EH (cell line): ENCODE measurements at places on chromosomes 13 and 19.

- peak; percentile 40 for DNase-seq
Observed at GRCh38 chr13:32159137-32159869, 127.7 kb downstream of the FRY start.

- DNase-seq, result no peak
Observed at GRCh38 chr19:12834976-12835757, 788 bp upstream of the RTBDN start.

DNA sequence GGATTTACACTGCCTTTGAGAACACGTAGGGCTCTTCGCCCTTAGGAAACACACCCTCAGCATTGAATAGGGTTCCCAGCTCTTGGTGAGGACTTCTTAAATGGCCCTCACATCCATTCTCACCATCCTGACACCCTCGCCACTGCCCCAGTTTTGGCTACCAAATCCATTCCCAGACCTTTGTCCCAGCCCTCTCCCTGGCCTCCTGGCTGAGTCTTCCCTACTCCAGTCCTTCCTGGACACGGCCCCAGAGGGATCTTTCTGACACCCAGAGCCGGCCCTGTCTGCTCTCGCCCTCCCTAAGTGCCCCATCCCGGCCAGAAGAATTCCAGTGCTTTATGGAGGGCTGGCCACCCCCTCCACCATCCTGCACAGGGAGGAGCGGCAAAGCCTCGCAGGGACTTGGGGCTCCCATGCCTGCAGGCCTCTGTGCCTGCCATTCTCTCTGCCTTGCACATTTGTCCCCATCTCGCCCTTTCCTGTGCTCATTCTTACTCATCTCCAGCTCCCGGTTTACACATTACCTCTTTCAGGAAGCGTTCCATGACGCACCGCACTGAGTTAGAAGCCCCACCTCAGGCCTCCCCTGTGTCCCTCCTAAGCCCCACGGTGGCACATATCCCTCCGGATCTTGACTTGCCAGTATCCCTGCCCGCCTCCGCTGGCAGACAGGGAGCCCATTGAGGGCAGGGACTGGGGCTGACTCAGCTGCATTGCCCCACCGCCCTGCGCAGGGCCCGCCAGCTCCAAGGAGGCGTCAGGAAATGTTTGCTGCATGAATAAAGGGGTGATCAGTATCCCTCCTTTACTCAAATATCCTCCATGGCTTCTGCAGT, 11.0 kb upstream of the KLK14 start:
- no peak for DNase-seq

DNA sequence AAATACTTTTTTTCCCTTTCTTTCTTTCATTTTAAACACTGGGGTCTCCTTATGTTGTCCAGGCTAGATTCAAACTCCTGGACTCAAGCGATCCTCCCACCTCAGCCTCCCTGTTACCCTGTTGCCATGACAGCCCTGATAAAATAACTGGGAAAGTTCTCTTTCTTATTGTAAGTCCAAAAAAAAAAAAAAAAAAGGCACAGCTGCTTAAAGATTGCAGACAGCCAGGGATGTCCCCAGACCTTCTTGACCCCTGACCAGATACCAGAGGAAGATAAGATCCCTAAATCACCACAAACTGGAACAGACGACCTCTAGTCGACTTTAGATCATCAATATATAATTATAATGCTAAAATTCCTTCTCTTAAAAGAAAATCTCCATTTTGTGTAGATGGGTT, 1.1 kb upstream of the MVB12A start:
- no peak for DNase-seq

DNA sequence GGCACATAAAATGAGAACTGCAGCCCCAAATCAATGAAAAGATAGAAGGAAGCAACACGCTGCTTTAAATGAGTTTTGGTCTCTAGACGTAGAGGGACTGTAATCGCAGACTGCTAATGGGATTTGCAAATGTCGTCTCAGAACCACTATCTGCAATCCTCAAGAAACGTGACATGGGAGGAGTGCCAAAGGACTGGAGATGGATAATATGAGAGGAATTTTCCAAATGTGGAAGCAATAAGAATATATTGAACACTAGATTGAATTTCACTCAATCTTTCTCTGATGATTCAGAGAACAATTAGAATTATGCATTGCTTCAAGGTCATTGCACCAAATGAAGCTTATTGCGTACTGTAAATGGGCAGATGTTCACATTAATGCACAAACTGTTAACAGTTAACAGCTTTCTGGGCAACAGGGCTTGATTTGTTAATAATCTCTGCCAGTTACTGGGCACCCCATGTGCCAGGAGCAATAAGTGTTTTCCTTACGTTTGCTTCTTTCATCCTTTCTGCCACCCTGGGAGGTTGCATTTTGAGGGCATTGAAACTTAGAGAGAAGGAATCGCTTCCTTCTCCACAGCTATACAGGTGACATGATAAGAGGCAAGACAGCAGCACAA, 62.8 kb upstream of the WASF3 start:
- DNase-seq, result no peak
